ENCODE measurements at places on chromosomes 13 and 19. TPM values are rescaled to one million over a fixed set of nuclear protein-coding genes. Genes with fewer than 3 reads are reported as not detected.

GRCh38 chr19:19170873-19171672, 1.0 kb upstream of the MEF2B start:
- no peaks in the 10 kb centered on the region for H3K36me3 ChIP-seq
- H3K27me3 ChIP-seq = peaks cover 19% of the 10 kb centered on the region
- no peak for DNase-seq
- peaks cover 9% of the 10 kb centered on the region for H3K4me1 ChIP-seq
- H3K27ac ChIP-seq = peak overlapping the region; percentile 63

DNA sequence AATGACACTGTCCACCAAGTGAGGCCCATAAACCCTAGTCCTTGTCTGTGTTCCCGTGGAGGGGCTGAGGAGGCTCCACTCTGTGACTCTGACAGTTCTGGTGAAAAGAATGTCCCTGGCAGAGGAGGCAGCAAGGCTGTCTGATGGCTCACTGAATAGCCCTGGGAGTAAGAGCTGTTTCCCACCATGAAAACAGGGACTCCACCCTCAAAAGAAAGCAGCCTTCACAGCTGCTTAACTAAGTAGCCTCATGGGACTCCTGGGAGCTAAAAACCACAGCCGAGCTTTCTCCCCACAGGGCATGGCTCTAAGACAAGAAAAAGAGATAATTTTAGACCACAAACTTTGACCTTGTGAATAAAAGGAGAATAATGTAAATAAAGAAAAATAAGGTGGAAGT, 135.1 kb upstream of the FRY start:
- no peaks in the 10 kb centered on the region for H3K27me3 ChIP-seq
- no peaks in the 10 kb centered on the region for H3K36me3 ChIP-seq
- no peak for DNase-seq
- H3K4me1 ChIP-seq = peaks cover 15% of the 10 kb centered on the region
- H3K27ac ChIP-seq = no peak overlapping the region
- H3K4me3 ChIP-seq = no peak overlapping the region

DNA sequence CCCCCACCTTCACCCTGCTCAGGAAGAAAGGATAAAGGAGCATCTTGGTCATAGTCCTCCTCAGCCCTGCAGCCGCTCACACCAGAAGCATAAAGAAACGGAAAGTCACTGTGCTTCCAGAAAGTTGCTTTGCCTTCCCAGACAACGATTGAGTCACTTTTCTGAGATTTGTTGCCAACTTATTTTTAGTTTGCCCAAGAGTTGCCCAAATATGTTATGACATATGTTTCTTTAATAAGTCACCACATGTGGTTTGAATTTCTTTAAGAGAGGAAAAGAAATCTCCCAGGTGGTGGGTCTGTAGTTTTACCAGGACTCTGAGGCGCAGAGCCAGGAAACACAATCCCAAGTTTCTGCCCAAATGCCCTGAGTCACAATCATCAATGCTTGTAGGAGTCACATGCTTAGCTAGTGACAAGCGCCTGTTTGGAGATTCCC, 63.4 kb upstream of the LRCH1 start:
- no peak for DNase-seq
- no peaks in the 10 kb centered on the region for H3K36me3 ChIP-seq
- no peak overlapping the region for H3K27ac ChIP-seq
- peaks cover 14% of the 10 kb centered on the region for H3K4me1 ChIP-seq

- peaks cover 15% of the 10 kb centered on the region for H3K27me3 ChIP-seq
- H3K4me3 ChIP-seq = no peak overlapping the region
- H3K4me1 ChIP-seq = peaks cover 10% of the 10 kb centered on the region
- no peak overlapping the region for H3K27ac ChIP-seq
- DNase-seq = no peak
Measured at GRCh38 chr13:42354241-42355091, 82.5 kb downstream of the AKAP11 start.

GRCh38 chr13:37495046-37495445, 103.5 kb downstream of the POSTN start:
- no peak overlapping the region for H3K27ac ChIP-seq
- H3K27me3 ChIP-seq = no peaks in the 10 kb centered on the region
- no peak for DNase-seq
- no peaks in the 10 kb centered on the region for H3K36me3 ChIP-seq
- no peak overlapping the region for H3K4me3 ChIP-seq

DNA sequence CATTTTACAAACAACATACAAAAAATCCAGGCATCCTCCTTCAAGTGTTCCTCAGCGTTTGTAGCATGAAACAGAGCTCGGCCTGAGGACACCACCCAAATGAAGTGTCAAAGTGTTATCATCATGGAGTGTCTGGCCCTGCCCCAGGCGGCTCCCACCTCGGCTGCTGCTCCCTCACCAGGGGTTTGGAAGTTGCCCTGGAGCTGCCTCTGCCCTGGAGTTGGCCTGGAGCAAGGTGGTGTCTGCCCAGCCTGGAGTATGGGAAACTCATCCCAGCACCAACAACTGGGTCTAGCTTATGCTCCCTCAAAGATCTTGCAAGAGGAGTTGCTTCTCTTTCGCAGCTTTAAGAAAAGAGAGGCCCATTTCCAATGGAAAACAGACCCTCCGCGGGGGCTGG, 120.4 kb downstream of the FOXO1 start:
- no peak overlapping the region for H3K27ac ChIP-seq
- no peaks in the 10 kb centered on the region for H3K27me3 ChIP-seq
- no peaks in the 10 kb centered on the region for H3K36me3 ChIP-seq
- peaks cover 20% of the 10 kb centered on the region for H3K4me1 ChIP-seq

- no peak for DNase-seq
- no peak overlapping the region for H3K27ac ChIP-seq
- peaks cover 5% of the 10 kb centered on the region for H3K4me1 ChIP-seq
- H3K27me3 ChIP-seq = no peaks in the 10 kb centered on the region
- H3K36me3 ChIP-seq = no peaks in the 10 kb centered on the region
Measured at GRCh38 chr13:90710164-90710759, 637.2 kb upstream of the MIR17HG start.

GRCh38 chr19:28927456-28927855, 285.5 kb downstream of the UQCRFS1 start:
- no peaks in the 10 kb centered on the region for H3K36me3 ChIP-seq
- no peak overlapping the region for H3K4me3 ChIP-seq
- no peak for DNase-seq

DNA sequence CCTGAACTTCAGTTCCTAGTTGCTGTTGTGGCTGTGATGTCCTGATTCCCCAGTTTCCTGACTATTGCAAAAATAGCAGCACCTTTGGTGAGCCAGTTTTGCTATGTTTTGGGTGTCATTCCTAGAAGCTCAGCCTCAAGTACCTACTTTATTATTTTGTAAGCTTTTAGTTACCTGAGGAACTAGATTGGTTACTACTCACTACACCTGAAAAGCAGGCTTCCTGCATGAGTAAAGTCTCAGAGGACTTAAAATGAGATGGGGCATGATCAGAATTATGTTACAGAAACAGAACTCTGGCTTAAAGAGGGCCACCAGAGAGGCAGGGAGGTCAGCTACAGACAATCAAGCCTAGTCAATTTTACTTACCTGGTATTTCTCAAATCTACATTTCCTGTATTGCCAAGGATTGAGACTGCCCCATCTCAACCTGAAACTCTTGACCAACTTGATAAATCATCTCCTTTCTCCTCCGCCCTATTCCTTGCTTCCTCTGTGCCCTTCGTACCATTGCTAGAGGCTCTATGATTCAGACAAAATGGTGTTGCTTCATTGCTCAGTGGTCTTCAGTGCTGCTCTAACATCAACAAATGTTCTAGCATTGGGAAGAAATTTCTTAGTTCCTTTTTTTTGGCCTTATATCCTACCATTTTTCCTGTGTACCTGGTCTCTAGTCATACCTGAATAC, 58.9 kb downstream of the RAP2A start:
- no peak overlapping the region for H3K27ac ChIP-seq
- no peaks in the 10 kb centered on the region for H3K4me1 ChIP-seq
- no peaks in the 10 kb centered on the region for H3K36me3 ChIP-seq
- DNase-seq = no peak
- H3K4me3 ChIP-seq = no peak overlapping the region

DNA sequence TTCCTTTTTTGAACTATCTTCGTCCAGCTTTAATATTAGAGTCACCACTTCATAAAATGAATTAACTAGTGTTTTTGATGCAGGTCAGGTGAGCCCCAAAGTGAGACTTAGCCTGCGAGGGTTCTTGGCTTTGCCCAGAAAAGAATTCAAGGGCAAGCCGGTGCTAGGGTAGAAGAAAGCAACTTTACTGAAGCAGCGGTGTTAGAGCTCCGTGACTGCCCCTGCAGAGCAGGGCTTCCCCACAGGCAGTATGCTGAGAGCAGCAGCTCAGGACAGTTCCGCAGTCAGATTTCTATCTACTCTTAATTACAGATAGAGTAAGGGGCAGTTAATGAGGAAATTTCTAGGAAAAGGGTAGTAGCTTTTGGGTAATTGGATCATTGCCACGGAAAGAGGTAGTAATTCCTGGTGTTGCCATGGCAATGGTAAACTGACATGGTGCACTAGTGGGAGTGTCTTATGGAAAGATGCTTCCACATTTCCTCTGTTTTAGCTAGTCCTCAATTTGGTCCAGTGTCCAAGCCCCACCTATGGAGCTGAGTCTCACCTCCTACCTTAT, 432.2 kb upstream of the ZNF507 start:
- no peak for DNase-seq
- H3K4me3 ChIP-seq = no peak overlapping the region
- H3K27me3 ChIP-seq = peaks cover 10% of the 10 kb centered on the region
- H3K4me1 ChIP-seq = peaks cover 5% of the 10 kb centered on the region

- no peak for DNase-seq
- H3K4me3 ChIP-seq = no peak overlapping the region
- no peaks in the 10 kb centered on the region for H3K27me3 ChIP-seq
- H3K4me1 ChIP-seq = peaks cover 7% of the 10 kb centered on the region
- H3K27ac ChIP-seq = no peak overlapping the region
Measured at GRCh38 chr13:32176696-32177095, 138.5 kb downstream of the ZAR1L start.

The TEX26 gene
- total RNA-seq = not detected

The EPSTI1 gene
- 7.9 TPM for total RNA-seq

The VSTM2B gene
- not detected for total RNA-seq

The HCST gene
- total RNA-seq = 1.3 TPM

The TGFBR3L gene
- total RNA-seq = 1.1 TPM

The TNFSF9 gene
- total RNA-seq = 1.3 TPM

The LRRC25 gene
- total RNA-seq = 0.19 TPM

The TINCR gene
- total RNA-seq = 9.0 TPM

The ACP7 gene
- total RNA-seq = 0.29 TPM

The BEST2 gene
- not detected for total RNA-seq

The B3GNT8 gene
- 13.0 TPM for total RNA-seq

The PSG7 gene
- total RNA-seq = not detected

Measured in type B pancreatic cell (in vitro differentiated cells).